ENCODE measurements at places on chromosomes 5 and 9.
A peak's percentile ranks its signal among the peaks of the same experiment; 100 is the strongest.

- no peak for DNase-seq
These were observed 7.7 kb upstream of the HK3 start for GRCh38 chr5:176906796-176907195.

DNA sequence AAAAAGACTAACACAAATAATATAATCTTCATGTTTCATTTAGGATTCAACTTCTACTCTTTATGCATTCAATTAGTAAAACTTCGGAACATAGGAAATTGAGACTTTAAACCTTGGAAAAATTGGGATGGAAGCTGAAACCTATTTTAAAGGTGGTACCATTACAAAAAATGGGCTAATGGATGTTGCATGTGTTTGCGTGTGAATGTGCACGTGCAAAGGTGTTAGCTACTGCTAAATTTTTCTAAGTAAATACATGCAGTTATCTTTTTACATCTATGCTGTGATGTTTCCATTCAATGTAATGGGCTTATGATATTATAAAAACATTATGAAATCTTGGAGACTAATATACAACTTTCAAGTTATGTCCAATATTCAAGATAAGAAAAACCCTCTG, 134.8 kb downstream of the CDH10 start:
- DNase-seq, result no peak

DNA sequence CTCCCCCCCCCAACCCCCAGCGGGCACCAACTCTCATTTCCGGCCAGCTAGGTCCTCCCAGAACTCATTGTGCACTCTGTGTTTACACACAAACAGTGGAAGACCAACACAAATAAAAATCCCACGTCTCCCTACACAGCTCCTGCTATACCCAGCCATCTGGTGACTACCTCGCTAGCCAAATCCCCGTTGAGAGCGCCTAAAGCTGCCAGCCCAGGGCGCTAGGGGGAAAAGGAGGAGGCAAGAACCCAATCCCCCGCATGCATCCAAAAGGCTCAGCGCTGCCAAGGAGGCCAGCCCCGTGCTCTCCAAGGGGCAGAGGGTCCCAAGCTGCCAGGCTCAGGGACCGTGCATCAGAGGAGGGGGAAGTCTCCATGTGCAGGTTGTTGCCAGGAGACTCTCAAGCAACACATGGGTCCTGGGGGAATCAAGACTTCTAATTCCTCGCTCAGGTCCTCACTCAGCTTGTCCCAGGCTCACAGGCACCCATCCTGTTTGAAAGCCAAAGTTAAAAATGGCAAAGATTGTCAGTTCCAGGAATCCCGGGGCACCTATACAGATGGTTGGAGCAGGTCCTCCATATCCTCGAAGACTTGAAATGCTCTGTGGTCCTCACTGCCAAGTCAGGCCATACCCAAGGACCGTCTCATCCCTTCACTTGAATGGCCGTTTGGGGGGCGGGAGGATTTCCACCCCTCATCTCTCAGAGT, 2.7 kb downstream of the ASTN2 start:
- DNase-seq, result peak; percentile 52

- no peak for DNase-seq
These were observed 29.3 kb downstream of the RCL1 start for GRCh38 chr9:4822057-4822456.

- no peak for DNase-seq
These were observed 59.2 kb downstream of the NDST1 start for GRCh38 chr5:150567031-150567717.

DNA sequence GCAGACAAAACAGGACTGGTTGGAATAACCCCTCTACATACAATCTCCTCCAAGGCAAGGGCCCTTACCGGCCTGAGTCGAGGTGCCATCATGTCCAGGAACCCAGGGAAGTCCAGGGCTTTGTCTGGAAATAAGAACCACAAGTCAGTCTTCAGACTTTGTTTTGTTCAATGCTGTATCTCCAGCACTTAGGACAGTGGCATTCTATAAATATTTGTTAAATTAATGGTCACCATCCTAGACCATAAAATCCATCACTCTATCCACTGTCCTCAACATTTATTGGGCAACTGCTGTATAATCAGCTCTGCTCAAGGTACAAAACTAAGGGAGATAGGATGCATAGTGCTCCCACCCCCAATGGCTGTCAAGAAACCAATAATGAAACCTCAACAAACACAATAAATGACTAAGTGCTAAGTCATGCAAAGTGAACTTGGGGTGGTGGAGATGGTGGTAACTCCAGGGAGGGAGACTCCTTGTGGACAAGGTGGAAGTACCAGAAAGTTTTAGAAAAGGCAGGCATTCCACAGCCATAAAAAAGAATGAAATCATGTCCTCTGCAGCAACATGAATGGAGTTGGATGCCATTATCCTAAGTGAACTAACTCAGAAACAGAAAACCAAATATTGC, 5.0 kb downstream of the RELL2 start:
- no peak for DNase-seq

DNA sequence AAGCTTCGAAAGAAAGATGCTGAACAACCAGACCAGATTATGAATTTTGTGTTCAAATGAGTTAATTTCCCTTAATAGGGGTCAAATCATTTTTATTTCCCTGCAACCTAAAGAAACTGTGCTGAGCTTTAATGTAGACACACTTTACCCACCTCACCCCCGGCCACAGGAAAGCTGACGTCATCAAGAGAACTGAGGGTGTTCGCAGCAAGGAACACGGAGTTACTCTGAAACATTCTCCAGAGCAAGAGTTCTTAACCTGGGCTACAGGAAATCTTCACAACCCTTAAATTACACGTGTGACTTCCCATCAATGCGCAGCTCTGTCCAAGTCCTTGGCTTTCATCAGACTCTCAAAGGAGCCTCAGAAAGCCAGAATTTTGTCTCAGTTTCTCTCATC, 116.3 kb downstream of the COL23A1 start:
- DNase-seq, result no peak

DNA sequence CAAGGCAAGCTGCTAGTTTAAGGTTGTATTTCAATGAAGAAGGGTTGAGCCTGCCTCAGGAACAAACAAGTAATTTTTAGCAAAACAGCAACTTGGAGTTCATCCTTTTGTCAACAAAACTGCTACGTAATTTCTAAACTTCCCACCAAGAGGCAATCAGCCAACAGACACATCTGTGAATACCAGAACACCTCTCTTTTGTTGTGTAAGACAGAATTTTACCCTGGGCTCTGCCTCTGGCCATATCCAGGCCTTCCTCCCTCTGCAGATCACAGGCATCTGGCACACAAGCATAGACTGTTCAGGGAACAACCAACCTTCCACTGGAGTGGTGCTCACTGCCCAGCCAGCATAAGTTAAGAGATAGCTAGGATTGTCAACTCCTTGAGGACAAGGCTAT, 409.0 kb downstream of the SPOCK1 start:
- DNase-seq, result no peak

GRCh38 chr9:6199596-6199995, 16.0 kb upstream of the IL33 start:
- no peak for DNase-seq

DNA sequence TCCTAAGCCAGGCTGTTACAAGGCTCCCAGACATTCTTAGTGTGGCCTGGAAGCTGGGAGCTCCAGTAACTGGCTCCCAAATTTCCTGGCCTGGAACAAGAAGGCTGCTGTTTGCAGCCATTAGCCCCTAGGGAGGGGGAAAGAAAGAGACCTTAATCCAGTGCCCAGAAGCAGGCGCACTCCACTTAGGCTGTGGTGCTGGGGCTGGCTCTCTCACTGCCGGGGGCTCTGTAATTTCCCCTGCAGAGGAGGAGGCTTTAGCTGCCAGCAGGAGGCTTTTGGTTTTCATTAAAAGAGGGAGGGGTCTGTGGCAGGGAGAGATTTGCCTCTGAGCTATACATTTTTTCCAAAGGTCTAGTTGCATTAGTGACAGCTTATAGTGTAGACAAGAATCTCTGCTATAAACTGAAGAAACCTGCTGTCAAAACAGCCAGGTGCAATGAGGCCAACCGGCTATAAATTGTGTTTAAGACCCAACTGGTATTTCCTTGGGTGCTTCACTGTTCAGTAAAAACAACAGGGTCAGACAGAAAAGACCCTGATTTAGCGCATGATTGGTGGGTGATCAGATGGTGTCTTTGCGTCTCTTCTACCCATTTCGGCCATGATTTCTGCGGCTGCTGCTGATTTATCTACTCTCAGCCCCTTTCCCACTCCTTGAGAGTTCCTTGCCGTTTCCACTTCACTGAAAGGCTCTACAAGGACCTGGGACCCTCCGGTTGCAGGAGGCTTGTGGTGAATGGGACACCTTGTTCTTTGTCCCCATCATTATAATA, 254.6 kb downstream of the AOPEP start:
- DNase-seq, result no peak

DNA sequence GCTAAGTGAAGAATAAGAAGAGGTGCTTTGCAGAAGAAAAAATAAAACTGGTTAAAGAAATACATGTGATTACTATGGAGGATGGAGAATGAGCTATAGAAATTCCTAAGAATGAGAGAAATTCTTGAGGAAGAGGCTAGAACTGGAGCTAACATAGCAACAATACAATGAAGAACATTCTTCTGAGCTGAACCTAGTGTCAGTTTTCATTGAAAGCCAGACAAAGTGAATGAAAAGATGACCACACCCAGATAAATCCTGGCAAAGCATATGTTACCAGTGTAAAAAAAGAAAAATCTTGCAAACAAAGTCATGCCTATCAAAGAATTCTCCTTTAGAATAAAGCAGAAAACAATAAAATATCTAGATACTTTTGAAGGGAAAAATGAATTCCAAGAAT, 39.6 kb downstream of the SGCD start:
- DNase-seq, result no peak

GRCh38 chr5:135296900-135297816, 101.9 kb downstream of the MACROH2A1 start:
- no peak for DNase-seq

DNA sequence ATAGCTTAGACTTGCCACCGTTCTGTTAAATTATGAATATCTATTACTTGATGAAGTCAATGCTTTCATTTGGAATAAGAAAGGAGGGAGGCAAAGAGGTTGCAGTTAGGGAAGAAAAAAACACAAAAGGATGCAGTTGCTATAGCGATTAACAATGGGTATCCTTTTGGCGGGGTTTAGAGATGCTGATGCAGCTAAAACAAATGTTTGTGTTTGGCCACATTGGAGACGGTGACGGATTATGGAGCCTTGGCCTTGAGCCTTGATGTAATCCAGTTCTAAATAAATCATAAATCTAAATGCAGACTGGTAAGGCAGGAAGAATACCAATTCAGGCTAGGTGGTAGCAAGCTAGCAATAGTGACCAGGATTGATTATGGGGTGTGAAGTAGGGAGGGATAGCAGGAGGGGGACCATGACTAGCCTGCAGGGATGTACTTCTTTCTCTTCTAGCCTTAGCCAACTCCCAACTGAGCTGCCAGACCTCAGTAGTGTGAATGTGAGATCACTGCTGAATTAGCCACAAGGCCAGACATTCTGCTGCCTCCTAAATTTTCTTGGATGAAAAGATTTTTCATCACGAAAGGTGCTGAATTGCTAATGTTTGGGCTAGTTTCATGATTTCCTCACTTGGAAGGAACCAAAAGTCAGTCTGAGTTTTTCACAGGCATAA, 160.3 kb downstream of the TLR4 start:
- no peak for DNase-seq

GRCh38 chr5:100706776-100707175, 171.6 kb downstream of the FAM174A start:
- no peak for DNase-seq

DNA sequence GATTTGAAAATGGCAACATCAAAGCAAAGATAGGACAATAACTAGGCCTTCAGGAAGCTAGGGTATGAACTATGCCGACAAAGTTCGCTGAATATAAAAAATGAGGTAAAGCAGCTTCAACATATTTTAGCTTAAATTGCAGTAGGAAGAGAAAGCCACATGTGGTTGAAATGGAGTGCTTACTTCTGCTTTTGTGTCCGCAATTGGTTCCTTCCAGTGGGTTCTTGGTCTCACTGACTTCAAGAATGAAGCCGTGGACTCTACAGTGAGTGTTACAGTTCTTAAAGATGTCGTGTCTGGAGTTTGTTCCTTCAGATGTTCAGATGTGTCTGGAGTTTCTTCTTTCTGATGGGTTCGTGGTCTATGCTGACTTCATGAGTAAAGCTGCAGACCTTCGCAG, 95.2 kb downstream of the APTX start:
- no peak for DNase-seq

DNA sequence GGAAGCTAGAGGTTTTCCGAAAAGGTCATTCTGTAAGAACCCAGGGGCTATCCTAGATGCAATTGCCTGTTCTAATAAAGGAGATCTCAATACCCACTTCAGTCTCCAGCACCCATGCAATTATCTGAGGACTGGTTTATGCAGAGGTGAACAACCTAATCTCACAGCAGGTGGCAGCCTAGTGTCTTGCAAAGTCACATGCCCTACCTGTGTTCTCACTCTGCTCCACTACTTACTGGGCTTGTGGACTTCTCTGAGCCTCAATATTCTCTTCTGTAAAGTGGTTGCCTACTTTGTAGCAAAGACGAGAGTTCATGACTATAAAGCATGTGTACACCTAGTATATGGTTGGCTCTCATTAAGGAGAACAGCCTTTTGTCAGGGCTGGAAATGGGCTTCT, 21.0 kb upstream of the ALDH1B1 start:
- DNase-seq, result no peak

GRCh38 chr9:91185193-91185886, 176.4 kb downstream of the AUH start:
- DNase-seq, result no peak

DNA sequence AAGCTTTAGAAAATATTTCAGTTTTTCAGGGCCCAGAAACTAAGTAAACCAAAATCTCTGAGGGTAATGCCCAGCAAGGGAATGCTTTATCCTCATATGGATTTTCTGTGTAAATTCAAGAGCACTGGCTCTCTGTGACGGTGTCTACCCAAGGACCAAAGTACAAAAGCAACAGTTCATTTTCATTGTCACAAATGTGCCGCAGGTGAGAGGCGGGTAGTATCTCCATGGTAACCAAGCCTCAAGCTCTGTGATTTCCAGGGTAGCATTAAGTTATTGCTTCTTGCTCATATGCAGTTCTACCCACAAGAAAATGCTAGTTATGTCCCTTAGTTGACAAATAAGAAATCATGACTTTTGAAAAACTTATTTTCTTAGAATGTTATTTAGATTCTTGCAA, 164.3 kb downstream of the MTRR start:
- no peak for DNase-seq

DNA sequence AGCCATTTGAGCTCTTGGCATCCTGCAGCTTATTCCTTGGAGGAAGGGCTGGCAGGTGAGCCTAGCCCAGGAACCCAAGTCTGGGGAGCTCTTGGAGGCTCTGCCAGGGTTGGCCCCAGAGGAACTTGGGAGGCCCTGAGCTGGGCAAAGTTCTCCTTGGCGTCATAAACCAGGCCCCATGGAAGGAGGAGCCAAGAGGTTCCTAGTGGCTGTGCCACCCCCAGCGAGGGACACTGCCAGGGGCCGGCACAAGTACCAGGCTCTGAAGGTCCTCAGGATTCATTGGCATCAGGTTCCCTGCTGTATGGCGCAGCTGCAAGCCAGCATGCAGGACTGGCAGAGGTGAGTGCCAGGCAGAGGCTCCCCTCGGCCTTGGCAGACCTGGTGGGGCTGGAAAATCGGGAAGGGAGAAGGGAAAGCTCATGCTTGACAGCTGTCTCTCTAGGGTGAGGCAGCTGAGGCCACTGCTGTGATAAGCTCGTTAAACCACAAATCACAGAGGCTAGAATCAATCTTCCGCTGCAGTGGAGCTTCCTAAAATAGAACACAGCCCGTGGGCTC, 54.6 kb upstream of the SYNPO start:
- DNase-seq, result no peak

- DNase-seq, result no peak
These were observed 87.2 kb downstream of the ATPSCKMT start for GRCh38 chr5:10162468-10162867.
